ENCODE measurements at places on chromosomes 13 and 19. TPM values are rescaled to one million over a fixed set of nuclear protein-coding genes. Genes with fewer than 3 reads are reported as not detected.

The FXYD3 gene
- 0.54 TPM for total RNA-seq

The HIPK4 gene
- total RNA-seq, result 0.16 TPM

The ZNF583 gene
- 1.6 TPM for total RNA-seq

The AKAP8L gene
- 38.7 TPM for total RNA-seq

The THSD8 gene
- 5.7 TPM for total RNA-seq

The SLC7A1 gene
- 35.5 TPM for total RNA-seq

The NXNL1 gene
- not detected for total RNA-seq

The VMAC gene
- total RNA-seq, result 0.24 TPM

The C13orf46 gene
- total RNA-seq, result 0.26 TPM

The CATSPERD gene
- not detected for total RNA-seq

The ZNF439 gene
- not detected for total RNA-seq

The SAFB gene
- 62.4 TPM for total RNA-seq

The SBK3 gene
- 2.6 TPM for total RNA-seq

The LYPD5 gene
- total RNA-seq, result 0.32 TPM

The BEST2 gene
- total RNA-seq, result 4.3 TPM

The COL4A2 gene
- 170 TPM for total RNA-seq

The C1QTNF9 gene
- total RNA-seq, result not detected

The ZNF540 gene
- total RNA-seq, result 0.05 TPM

The CYP2F1 gene
- total RNA-seq, result not detected

The ZNF709 gene
- total RNA-seq, result not detected

The LRP3 gene
- total RNA-seq, result 52.9 TPM

The CPT1C gene
- total RNA-seq, result 12.4 TPM

The CYSLTR2 gene
- not detected for total RNA-seq

The SPRY2 gene
- 17.2 TPM for total RNA-seq

The SYCN gene
- not detected for total RNA-seq

The ASF1B gene
- 28.1 TPM for total RNA-seq

The PPP1R15A gene
- total RNA-seq, result 92.1 TPM

The CARM1 gene
- total RNA-seq, result 52.1 TPM

The PRKACA gene
- 38.3 TPM for total RNA-seq

The CEACAM5 gene
- total RNA-seq, result 1.6 TPM

The LRRC8E gene
- 5.1 TPM for total RNA-seq

The ZNF541 gene
- not detected for total RNA-seq

The KCNC3 gene
- total RNA-seq, result 1.6 TPM

The ZNF235 gene
- total RNA-seq, result 3.4 TPM

The FAM83E gene
- total RNA-seq, result 0.18 TPM

The MAMSTR gene
- 0.30 TPM for total RNA-seq

The RGL3 gene
- 0.98 TPM for total RNA-seq

The SCAMP4 gene
- total RNA-seq, result 56.9 TPM

The TEX29 gene
- total RNA-seq, result not detected

The DKKL1 gene
- total RNA-seq, result 0.55 TPM

The ETV2 gene
- total RNA-seq, result 2.2 TPM

The SUGT1 gene
- 42.2 TPM for total RNA-seq

The CYP2A7 gene
- total RNA-seq, result not detected

The PMIS2 gene
- total RNA-seq, result not detected

The DPF1 gene
- total RNA-seq, result 5.1 TPM

The CCDC70 gene
- not detected for total RNA-seq

The MAST3 gene
- 2.2 TPM for total RNA-seq

The CACNA1A gene
- total RNA-seq, result 0.06 TPM

The LILRB5 gene
- total RNA-seq, result 0.05 TPM

The LILRA1 gene
- total RNA-seq, result not detected

The ADM5 gene
- 5.7 TPM for total RNA-seq

Data from A549 treated with dexamethasone at 1 μM for 4 hours (cell line).